HS-27A (cell line): ENCODE measurements at places on chromosomes 13 and 19.
A peak's percentile ranks its signal among the peaks of the same experiment; 100 is the strongest.

GRCh38 chr19:6590258-6590826 is 608 bp downstream of the CD70 start:
- DNase-seq = no peak

- DNase-seq = no peak
Observed at GRCh38 chr19:33410915-33411401, 37.4 kb downstream of the CEBPG start.

- DNase-seq = no peak
Observed at GRCh38 chr19:44050740-44051649, 841 bp upstream of the ZNF223 start.

DNA sequence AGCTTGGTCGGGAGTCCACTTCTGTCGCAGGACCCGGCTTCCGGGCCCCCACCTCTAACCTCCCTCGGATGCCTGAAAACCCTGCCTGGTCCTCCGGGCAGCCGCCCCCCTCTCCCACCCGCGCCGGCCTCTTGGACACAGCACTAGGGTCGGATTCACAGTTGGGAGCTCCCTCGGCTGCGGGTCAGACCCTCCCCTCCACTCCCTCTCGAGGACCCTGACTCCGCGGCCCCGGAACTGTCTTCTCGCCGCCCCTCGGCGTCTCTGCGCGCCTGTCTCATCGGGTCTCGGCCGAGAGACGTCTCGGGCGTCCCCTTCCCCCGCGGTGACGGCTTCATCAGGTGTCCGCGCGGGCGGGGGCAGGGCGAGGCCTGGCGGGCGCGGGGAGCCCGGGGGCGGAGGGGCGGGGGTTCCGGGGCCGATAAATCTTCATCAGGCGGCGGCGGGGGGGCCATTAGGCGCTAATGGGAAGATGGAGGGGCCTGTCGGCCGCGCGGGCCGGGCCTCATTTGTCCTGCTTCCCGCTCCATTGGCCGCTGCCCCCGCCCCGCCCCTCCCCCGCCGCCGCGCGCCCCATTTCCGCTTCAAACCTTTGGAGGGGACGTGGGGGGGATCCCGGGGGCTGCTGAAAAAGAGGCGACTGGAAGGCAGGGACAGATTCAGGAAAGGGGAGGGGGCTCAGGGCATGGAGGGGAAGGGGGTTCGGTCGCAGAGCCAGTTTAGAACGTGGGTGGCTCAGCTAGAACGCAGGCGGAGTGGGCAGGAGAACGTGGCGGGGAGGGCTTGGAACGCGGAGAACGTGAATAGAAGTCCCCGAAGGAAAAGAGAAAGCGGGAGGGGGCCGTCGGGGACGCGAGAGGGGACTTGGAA is 11.8 kb upstream of the ERFL start:
- no peak for DNase-seq

GRCh38 chr19:13908674-13909073 is 2.7 kb downstream of the CC2D1A start:
- DNase-seq = no peak

DNA sequence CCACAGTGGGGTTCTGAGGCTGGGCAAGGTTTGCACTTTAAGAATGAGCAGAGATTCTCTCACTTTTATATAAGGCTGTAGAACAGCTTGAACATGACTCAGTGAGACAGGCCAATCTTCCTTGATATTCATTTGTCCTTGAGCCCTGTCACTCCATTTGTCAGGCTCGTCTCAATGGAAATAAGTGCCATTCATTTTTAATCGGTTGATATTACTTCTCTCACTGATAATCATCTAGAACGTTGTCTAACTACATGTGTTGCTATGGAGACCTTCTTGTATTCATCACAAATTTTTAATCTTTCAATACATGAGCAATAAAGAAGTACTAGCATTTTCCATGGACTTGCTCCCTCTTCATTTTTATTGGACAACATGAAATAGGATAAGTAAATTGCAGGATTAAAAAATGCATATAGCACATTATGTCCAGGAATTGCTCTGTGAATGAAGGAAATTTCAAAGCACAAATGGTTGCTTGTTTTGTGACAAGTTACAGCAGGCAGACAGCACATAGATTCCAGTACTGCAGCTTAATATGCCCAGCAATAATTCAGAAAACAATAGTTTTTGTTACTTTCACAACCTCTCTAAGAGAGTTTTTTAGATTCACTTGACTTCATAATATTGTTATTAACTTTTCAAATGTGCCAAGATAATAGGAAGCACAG is 1178.4 kb upstream of the ATXN8OS start:
- DNase-seq = no peak

DNA sequence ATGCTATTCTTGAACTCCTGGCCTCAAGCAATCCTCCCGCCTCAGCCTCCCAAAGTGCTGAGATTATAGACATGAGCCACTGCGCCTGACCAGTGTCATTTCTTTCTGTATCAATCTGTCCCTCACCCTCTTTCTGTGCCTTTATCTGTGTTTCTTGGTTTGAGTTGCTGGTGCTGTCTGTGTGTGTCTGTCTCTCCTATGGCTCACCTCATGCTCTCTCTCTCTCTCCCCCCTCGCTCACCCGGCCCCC is 9.9 kb downstream of the IRF2BP1 start:
- no peak for DNase-seq

- no peak for DNase-seq
Observed at GRCh38 chr19:35236638-35237400, 8.3 kb upstream of the FAM187B start.

- DNase-seq = no peak
Observed at GRCh38 chr13:47408546-47409319, 511.9 kb upstream of the HTR2A start.

GRCh38 chr13:54879036-54879435 is 1850.4 kb downstream of the OLFM4 start:
- no peak for DNase-seq

DNA sequence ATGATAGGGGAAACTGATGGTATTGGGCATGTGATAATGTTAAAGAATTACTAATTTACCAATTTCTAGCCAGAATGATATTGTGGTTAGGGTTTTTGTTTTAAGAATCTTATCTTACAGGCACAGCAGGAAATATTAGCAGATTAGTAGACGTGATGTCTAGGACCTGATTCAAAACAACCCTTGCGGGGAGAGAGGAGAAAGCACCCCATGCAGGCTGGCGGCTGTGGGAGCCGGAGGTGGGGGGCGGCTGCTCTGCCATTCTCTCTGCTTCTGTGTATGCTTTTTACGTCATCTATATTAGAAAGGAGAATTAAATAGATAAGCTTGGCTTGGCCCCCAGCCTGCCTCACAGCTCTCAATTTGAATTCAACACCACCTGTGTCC is 41.5 kb downstream of the MLLT1 start:
- no peak for DNase-seq

DNA sequence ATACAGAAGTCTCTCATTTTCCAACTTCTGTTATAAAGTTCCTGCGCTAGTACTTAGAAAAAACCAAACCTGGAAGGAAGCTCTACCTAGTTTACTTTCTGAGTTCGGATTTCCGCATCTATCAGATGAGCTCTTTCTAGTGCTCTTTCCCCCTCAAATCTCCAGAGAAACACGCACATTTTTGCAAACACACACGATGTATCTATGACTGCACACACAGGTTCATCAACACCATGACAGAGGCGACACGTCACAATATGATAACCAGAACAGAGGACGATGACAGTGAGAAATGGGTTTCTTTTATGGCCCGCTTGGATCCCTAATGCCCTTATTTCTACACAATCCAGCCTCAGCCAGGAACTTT is 629 bp upstream of the LRRC63 start:
- DNase-seq = no peak

DNA sequence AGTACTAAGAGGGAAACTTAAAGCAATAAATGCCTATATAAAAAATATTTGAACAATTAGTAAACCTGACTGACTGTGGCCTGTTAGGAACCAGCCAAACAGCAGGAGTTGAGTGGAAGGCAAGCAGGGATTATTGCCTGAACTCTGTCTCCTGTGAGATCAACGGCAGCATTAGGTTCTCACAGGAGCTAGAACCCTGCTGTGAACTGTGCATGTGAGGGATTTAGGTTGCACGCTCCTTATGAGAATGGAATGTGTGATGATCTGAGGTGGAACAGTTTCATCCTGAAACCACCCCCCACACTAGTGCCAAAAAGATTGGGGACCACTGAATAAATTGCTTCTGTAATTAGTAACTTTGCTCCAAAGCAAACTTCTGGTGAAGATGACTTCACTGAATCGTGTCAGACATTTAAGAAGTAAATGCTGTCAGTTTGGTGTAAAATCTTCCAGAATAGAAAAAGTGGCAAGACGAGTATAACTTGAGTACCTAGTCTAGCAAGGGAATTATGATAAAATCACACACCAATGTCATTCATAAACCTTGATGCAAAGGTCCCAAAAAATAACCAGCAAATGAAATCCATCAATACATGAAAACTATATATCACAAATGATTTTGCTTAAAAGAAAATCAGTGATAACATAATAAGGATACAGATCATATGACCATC is 53.8 kb downstream of the SLC6A16 start:
- no peak for DNase-seq

- no peak for DNase-seq
Observed at GRCh38 chr19:18021121-18021755, 13.3 kb downstream of the ARRDC2 start.

GRCh38 chr19:35977446-35978222 is 17.4 kb upstream of the SDHAF1 start:
- no peak for DNase-seq

GRCh38 chr19:50244695-50245094 is 41.3 kb downstream of the MYH14 start:
- no peak for DNase-seq

DNA sequence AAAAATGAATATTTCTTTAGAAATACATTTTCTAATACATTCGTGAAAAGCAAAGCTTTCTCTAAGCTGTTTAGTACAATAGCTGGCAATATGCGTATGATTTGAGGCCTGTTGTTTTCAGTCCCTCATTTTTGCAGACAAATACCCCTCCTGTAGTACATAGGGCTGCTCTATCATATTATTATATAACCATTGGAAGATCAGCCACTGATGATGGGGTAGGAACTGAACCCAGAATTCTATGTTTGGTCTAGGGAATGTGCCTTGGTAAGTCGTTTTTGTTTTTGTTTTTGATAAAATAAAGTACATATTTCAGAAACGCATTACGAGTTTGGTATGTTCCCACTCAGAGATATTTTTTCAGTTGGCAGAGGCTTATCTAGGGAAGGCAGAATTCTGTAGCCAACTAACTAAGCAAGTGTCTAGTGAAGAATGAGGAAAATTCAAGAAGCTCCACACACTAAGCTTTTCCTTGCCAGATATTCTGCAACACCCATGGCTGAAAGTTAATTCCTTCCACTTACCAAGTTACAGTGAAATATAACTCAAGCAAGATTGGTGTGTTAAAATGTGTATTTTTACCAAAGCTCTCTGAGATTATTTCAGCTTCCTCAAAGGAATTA is 656.9 kb upstream of the MIR17HG start:
- peak; percentile 12 for DNase-seq
